ENCODE measurements at places on chromosomes 1 and 21. TPM values are rescaled to one million over a fixed set of nuclear protein-coding genes. Genes with fewer than 3 reads are reported as not detected.

- H3K36me3 ChIP-seq: no peaks in the 10 kb centered on the region
- H3K4me3 ChIP-seq: no peak overlapping the region
- no peaks in the 10 kb centered on the region for H3K27me3 ChIP-seq
- H3K27ac ChIP-seq: no peak overlapping the region
- DNase-seq: no peak
These were observed 538.4 kb upstream of the NCAM2 start for GRCh38 chr21:20459838-20460237.

DNA sequence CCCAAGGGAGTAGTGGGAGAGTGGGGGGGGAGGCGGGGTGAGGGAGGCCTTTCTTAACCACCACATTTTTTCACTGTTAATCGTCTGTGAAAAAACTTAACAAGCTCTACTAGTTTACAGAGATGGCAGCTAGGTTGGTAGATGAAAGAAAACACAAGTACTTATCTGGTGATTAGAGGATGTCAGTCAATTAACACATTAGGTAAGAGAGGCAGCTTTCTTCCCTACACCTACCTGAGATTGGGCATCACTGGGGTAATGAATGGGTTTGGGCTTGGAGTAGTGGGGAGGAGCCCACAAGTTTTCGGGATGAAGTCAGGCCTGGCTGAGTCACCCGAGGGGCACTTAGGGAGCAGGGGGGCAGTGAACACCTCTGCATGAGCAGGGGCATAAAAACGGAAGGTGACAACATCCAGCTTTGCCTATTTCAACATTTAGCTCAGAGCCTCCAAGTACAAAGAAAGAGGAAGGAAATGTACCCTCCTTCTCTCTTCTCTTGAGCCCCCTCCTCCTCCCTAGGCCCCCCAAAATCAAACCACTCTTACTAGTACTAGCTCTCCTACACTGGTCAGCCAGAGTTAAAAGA is 2.5 kb downstream of the LBR start:
- no peaks in the 10 kb centered on the region for H3K36me3 ChIP-seq
- H3K4me3 ChIP-seq: no peak overlapping the region
- no peak for DNase-seq

DNA sequence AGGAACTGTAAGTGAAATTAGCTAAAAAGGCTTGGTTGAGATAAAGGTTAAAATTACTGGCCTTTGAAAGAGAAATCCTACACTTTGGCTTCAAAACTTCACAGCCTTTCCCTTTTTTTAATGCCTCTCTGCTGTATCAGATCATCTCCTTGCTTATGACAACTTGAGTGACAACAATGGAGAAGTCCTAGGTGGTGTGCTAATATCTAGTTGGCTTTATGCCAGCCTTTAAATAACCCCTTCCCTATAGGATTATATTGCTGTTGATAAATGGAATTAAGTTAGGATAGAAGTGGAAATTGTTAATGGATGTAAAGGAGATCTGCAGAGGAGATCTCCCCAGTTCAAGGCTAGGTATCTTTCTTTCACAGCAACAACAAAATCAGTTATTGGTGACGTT is 130.2 kb upstream of the ATP1B1 start:
- peaks cover 6% of the 10 kb centered on the region for H3K4me1 ChIP-seq
- H3K27ac ChIP-seq: no peak overlapping the region
- H3K36me3 ChIP-seq: no peaks in the 10 kb centered on the region
- no peak overlapping the region for H3K4me3 ChIP-seq
- no peak for DNase-seq
- no peaks in the 10 kb centered on the region for H3K27me3 ChIP-seq

DNA sequence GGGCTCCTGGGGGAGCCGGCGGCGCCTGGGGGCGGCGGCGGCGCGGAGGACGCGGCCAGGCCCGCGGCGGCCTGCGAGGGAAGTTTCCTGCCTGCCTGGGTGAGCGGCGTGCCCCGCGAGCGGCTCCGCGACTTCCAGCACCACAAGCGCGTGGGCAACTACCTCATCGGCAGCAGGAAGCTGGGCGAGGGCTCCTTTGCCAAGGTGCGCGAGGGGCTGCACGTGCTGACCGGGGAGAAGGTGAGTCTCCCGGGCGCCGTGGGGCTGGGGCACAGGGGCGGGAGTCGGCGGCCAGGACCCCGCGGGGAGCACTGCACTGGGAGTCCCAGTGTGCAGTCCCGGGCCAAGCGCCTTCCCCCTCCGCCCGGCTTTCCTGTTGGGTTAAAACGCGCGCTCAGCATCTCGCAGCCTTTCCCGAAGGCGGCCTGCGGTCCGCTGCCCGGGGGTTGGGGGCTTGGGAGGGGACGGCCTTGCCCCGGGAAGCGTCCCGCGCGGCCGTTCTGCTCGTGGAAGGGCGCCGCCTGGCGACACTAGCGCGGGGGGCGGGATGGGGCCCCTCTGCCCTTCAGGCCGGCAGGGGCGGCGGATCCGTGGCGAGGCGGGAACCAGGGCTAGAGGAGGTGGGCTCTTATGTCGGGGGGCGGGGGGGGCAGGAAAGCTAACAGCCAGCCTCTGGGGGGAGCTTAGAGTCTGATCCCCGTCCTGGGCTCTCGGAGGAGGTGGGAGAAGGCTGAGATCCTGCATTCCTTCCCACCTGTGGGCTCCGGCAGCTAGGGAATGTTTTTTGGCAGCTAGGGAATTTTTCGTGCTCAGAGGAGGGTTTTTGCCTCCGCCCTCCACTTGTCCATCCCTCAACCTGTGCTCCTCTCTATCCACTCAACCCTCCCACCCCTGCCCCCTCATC is 1.1 kb downstream of the HUNK start:
- H3K27me3 ChIP-seq: no peaks in the 10 kb centered on the region
- no peaks in the 10 kb centered on the region for H3K36me3 ChIP-seq
- peak; percentile 72 for DNase-seq
- peak overlapping the region; percentile 96 for H3K27ac ChIP-seq
- H3K4me3 ChIP-seq: peak overlapping the region; percentile 74

DNA sequence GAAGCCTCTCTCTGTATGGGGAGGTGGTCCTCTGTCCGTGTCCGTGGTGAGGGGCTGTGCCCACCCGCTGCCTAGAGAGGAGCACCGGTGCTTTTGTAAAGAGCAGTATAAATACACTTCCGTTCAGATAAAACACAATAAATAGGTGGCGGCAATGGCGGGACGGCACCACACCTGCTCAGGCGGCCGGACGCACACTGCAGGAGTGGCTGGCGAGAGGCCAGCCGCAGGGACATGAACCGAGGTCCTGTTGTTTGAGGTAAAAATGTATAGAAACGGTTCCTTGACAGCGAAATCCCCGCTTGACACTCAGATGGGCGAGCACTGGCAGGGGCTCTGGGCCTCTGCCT is 40.8 kb downstream of the KRTAP10-1 start:
- H3K36me3 ChIP-seq: no peaks in the 10 kb centered on the region
- H3K27me3 ChIP-seq: no peaks in the 10 kb centered on the region
- no peak overlapping the region for H3K27ac ChIP-seq
- H3K4me1 ChIP-seq: peaks cover 17% of the 10 kb centered on the region

GRCh38 chr1:164320790-164321731 is 237.9 kb upstream of the PBX1 start:
- peak; percentile 61 for DNase-seq
- no peaks in the 10 kb centered on the region for H3K36me3 ChIP-seq
- peak overlapping the region; percentile 28 for H3K4me3 ChIP-seq
- H3K27me3 ChIP-seq: no peaks in the 10 kb centered on the region

DNA sequence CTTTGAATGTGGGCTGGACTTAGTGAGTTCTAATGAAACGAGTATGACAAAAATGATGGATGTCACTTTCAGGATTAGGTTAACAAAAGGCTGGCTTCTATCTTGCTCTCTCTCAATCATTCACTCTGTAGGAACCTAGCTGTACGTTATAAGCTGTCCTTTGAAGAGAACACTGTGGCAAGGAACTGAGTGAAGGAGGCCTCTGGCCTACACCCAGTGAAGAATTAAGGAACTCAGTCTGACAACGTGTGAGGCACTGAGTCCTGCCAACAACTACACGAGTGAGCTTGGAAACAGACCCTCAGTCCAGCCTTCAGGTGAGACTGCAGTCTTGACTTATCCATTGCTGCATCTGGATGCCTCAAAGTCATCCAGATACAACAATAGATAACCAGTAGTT is 3.3 kb upstream of the DNTTIP2 start:
- H3K4me1 ChIP-seq: peaks cover 19% of the 10 kb centered on the region
- H3K27ac ChIP-seq: no peak overlapping the region
- H3K27me3 ChIP-seq: no peaks in the 10 kb centered on the region
- H3K36me3 ChIP-seq: no peaks in the 10 kb centered on the region

DNA sequence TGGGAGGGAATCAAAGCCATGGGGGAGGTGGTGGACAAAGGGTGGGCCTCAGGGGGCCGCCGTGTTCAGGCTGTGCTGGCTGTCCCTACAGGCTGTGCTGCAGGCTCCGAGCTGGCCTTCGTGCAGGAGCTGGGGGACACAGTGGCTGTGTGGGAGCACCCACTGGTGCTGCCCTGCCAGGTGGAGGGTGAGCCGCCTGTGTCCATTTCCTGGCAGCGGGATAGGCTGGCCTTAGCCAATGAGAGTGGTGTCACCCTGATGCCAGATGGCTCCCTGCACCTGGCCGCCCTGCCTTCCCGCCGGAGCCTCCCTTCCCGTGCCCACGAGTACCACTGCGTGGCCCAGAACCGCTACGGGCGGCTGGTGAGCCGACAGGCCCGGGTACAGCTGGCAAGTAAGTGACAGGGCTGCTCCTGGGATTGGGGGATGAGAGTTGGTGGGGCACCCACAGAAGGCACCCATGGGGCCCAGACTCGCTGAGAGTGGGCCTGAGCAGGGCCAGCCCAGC is 20.2 kb downstream of the SLC27A3 start:
- H3K4me3 ChIP-seq: no peak overlapping the region
- no peak overlapping the region for H3K27ac ChIP-seq
- H3K4me1 ChIP-seq: no peaks in the 10 kb centered on the region
- no peaks in the 10 kb centered on the region for H3K27me3 ChIP-seq

GRCh38 chr21:15667010-15667409 is 62.8 kb upstream of the USP25 start:
- no peaks in the 10 kb centered on the region for H3K27me3 ChIP-seq
- peaks cover 4% of the 10 kb centered on the region for H3K4me1 ChIP-seq
- DNase-seq: no peak
- H3K36me3 ChIP-seq: no peaks in the 10 kb centered on the region

- no peak overlapping the region for H3K27ac ChIP-seq
- no peaks in the 10 kb centered on the region for H3K27me3 ChIP-seq
- H3K4me3 ChIP-seq: no peak overlapping the region
- no peak for DNase-seq
- H3K4me1 ChIP-seq: peaks cover 23% of the 10 kb centered on the region
These were observed 56.7 kb downstream of the LRIG2 start for GRCh38 chr1:113129529-113130185.

- H3K27me3 ChIP-seq: no peaks in the 10 kb centered on the region
- H3K27ac ChIP-seq: no peak overlapping the region
- H3K4me1 ChIP-seq: peaks cover 6% of the 10 kb centered on the region
- no peak for DNase-seq
These were observed 37.5 kb upstream of the TMEM61 start for GRCh38 chr1:54942976-54943375.

DNA sequence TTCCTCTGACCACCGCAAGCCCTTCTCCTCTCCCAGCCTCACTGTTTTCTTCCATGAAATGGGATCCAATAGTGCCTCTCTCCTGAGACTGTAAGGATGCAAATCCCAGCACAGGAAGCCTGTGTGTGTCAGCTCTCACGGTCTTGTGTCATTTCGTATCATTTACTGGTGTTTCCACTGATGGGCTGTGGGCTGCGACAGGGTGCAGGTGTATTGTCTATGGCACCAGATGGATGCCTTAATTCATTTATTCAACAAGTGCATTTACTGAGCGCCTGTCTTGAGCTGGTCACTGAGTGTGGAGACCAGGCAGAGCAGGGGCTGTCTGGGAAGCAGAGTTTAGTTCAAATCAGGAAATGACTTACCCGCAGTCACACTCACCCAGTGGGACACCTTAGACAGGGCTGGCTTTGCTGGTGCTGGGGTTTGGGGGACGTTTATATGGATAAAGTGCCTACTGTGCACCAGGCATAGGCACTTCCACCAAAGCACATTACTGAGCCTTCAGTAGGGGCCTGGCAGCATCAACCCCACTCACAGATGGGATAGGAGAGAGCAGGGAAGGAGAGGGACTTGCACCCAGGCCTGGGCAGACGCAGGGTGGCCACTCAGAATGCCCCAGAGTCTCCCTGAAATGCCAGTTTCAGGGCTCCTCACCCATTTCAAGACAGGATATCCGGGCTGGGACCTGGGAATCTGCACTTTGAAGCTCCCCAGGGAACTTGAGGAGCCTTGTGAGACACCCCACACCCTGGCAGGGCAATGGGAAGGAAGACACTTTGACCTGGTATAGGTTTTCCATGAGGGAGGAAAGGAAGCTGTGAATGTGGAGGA is 398.9 kb downstream of the MATN1 start:
- DNase-seq: no peak
- H3K27ac ChIP-seq: no peak overlapping the region
- no peaks in the 10 kb centered on the region for H3K4me1 ChIP-seq
- H3K4me3 ChIP-seq: no peak overlapping the region
- no peaks in the 10 kb centered on the region for H3K36me3 ChIP-seq

DNA sequence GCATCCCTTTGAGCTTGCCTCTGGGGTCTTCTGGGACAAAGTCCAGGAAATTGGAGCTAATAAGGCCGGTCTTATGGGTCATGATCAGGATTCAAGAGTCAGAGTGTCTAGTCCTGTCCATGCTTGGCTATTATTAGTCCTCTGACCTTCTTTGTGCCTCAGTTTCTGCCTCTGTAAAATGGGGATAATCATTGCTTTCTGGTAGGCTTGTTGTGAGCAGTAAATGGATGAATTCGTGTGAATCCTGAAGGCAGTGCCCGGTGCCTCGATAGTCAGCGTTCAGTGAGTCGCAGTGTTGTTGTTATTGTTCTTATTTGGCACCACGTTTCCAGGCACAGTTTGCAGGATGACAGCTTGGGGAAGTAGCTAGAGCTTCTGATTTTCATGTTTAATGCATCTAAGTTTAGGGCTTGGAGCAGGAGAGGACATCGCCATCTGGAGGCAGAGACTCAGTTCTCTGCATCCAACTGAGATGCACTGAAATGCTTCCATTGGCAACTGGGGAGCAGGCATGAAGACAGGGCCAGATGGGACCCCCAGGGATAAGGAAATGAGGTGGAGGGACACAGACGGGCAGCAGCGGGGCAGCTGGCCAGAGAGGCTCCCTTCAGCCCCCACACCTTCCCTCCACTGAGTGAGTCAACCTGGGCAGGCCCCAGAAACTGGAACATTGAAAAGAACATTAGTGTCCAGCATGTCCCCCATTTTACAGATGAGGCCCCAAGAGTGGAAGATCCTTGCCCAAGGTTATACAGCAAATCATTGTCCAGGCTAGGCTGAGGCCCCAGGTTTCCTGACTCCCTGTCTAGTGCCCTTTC is 160.3 kb downstream of the PTPRU start:
- DNase-seq: no peak
- no peaks in the 10 kb centered on the region for H3K36me3 ChIP-seq
- H3K4me3 ChIP-seq: no peak overlapping the region
- no peaks in the 10 kb centered on the region for H3K4me1 ChIP-seq
- no peak overlapping the region for H3K27ac ChIP-seq

Gene TFF2
- 1.3 TPM for total RNA-seq

Gene TMCC2
- total RNA-seq: 1.3 TPM

Gene DCDC2B
- not detected for total RNA-seq

Gene IGSF9
- total RNA-seq: 4.9 TPM

Gene CLCNKA
- total RNA-seq: 2.1 TPM

Gene THRAP3
- 32.2 TPM for total RNA-seq

Gene CLCA4
- not detected for total RNA-seq

Gene GJA9
- total RNA-seq: not detected

Gene HAO2
- total RNA-seq: not detected

Gene KIF21B
- 1.6 TPM for total RNA-seq

Gene AMIGO1
- total RNA-seq: 8.6 TPM

Gene DYNLT5
- total RNA-seq: not detected

Data from body of pancreas (tissue), 4 donors.